ENCODE measurements at places on chromosomes 1 and 21.

- no peak for DNase-seq
Measured at GRCh38 chr1:171196351-171196750, 11.3 kb downstream of the FMO2 start.

- no peak for DNase-seq
Measured at GRCh38 chr1:169184812-169185211, 78.3 kb downstream of the ATP1B1 start.

DNA sequence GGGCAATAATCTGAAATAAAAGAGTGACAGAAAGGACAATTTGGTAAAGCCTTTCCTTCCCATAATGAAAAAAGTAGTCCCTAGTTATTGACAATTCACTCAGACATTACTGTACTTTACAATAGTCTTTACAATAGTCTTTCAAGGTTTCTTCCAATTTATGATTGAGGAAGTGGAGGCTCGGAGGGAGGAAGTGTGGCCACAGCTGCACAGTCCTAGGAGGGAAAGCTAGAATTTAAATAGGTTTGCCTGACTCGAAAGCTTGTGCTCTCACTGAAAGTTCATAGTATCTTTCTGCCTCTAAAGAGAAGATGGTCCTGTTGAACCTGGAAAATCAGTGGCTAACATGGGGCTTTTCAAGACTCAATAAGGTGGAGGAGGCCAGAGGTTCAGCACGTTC is 203.2 kb downstream of the SDCCAG8 start:
- DNase-seq: no peak

DNA sequence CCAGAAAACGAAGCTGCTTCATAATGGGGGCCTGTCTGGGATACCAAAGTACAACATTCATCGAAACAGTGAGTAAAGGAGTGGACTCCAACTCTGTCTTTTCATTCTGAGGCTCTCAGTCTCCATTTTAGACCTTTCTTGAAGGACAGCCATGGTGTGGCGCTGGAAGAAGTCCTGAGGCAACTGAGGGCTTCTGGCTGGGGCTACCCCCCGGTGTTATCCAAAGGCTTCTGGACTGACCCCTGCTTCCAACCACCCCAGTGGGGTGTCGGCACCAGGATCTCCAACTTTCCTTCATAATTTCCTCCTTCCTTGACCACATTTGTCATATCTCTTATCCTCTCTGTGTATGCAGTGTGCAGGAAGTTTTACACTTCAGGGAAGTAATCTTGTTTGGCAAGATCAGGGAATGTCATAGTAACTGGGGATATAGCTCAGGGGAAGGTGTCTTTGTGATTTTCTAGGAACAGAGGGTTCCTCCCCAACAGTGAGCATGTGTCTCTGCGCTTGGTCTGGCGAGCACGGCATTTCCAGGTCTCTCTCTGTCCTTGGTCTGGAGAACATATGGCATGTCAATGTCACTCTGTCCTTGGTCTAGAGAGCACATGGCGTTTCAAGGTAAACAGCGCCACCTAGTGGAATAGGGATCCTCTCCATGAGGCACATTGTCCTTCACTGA is 19.4 kb upstream of the BSDC1 start:
- DNase-seq: peak; percentile 38
